ENCODE measurements at places on chromosomes 6 and 20.

DNA sequence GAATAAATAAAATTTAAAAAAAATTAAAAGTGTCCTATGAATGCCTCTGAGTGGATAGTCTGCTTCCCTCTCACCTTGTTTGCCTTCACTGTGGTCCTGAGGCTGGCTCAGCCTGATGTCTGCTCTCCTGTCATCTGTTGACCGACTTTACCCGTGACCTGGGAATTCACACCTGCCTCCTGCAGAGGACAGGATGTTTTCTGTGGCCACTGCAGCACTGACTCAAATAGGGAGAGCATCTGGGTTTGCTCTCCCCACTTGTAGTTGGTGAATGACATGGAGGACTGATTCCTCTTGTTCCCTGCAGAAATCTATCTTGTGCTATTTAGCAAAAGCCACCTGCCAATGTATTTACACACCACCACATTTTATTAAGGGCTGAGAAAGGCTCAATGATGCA lies 52.4 kb upstream of the ERVFRD-1 start:
- DNase-seq = no peak

DNA sequence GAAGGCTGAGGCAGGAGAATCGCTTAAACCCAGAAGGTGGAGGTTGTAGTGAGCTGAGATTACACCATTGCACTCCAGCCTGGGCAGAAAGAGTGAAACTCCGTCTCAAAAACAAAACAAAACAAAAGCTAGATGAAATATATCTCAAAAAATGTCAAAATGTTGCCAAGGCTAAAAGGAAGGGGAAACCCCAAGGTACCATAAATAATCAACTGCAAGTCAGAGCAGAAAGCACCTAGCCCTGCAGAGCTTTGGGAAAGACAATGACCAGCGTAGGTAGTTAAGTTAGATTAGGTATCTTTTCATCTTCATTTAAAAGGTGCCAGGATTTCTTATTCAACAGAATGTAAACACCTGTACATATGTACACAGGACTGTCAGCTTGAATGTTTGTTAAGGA lies 33.0 kb downstream of the AKIRIN2 start:
- no peak for DNase-seq

DNA sequence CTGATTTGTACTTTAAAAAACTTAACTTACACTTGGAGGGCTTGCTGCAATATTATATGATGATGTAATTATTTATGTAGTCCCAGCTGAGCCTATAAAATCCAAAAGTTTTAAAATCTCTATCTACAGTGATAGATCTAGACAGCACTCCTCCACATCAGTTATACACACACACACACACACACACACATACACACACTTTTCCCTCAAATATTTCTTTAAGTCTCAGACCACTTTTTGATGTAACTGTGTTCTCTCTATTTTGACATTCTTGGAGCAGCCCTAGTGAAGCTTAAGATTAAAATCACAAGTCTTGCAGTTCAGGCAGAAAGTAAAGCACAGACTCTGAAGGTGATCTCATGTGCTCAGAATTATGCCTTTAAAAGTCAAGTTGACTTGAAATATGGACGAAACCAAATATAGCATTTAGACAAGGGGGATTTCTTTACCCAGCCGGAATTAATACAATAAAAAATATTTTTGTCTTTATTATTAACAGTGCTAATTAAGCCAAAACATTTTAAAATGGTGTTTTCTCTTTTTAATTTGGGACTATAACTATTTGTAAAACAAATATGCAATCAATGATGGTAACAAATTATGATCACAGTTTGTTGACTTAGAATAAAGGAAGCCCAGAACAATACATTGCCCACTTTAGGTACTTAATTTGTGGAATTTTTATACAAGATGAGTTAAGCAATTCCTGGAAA lies 63.5 kb upstream of the TMEM30A start:
- DNase-seq = no peak

- no peak for DNase-seq
Observed at GRCh38 chr6:37021356-37022129, 16.1 kb downstream of the FGD2 start.

DNA sequence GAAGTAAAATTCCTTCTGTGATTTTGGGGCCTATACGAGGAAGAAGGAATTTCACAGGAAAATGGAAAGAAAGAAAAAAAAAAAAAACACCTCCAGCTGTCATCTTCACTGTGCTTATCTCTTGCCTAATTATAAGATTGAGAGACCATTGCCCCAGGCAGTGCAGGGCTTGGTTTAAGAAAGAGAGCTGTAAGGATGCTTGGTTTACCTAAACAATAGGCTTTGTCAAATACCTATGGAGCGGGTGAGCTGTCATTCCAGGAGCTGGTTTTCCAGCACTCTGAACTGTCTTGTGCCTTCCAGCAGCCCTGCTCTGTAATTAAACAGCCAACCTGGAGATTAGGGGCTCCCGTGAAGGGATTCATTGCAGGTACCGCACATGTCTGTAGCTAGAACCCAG lies 137.8 kb downstream of the EDN3 start:
- DNase-seq = no peak

DNA sequence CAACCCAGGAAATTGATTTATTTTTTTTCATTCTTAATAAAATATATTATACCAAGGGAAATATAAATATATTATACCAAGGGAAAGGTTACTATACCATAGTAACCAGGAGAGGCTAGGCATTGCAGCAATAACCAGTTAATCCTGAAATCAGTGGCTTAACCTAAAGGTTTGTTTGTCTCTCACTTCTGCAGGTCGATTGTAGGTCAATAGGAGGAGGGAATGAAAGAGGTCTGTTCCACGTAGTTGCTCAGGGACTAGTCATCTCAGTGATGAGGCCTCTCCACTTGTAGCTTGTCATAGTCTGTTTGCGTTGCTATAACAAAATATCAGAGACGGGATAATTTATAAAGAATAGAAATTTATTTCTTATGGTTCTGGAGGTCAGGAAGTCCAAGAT lies 168.0 kb downstream of the GJA1 start:
- DNase-seq = no peak

- DNase-seq = peak; percentile 34
Observed at GRCh38 chr6:157635388-157636244, 187.4 kb upstream of the SNX9 start.

- DNase-seq = no peak
Observed at GRCh38 chr6:84601366-84601765, 163.0 kb downstream of the TBX18 start.
